Motor neuron (in vitro differentiated cells): ENCODE measurements at places on chromosomes 2 and 18.

DNA sequence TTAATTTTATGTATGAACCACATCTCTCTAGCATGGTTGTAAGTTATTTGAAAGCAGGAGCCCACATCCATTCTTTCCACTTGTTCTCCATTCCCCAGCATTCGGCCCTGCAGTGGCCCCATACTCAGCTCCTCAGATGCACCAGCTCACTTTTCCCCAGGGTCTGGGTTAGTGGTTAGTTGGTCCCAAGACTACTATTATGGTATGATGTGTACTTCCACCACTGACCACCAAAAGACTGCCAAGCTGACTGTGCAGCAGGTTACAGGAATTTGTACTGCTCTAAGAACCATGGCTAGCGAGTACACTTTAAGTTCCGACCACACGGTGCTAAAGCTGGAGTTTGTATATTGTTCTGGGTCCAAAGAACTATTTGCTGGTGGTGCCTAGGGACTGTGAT is 413.6 kb upstream of the TCF4 start:
- no peak for ATAC-seq

- no peak for ATAC-seq
Observed at GRCh38 chr18:65329010-65329409, 421.8 kb upstream of the CDH7 start.

DNA sequence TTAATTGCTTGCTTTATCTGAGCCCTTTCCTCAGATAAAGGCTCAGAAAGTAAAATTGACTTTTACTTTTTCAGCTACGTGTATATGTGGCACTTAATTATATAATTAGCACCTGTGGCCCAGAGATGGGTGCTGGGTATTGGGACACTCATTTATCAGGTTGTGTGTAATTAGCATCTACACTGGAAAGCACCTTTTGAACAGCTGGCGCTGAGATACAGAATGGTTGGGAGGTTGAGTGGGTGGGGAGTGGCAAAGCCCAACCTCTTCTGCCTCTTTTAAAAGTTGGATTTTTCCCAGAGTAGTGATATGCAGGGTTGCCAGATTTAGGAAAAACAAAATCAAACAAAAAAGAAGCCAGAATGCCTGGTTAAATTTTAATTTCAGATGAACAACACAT is 23.9 kb downstream of the SPTBN1 start:
- ATAC-seq, result no peak

DNA sequence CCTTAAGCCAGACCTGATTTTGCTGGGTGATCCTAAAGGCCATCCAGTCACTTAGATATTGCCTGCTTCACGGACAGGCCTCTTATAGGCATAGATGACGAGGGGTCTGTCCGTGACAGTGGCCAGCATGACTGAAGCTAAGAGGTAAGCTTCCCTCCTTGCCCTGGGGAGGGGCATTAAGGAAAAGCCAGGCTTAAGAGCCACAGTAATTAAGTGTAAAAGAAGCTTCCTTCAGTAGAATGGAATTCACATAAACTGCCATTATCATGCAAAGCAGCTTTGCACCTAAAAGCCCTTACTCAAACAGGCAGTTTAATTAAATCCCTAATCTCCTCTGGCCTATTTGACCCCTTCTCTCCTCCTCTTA is 99.4 kb upstream of the PKDCC start:
- no peak for ATAC-seq

GRCh38 chr2:55901322-55901721 is 22.3 kb downstream of the EFEMP1 start:
- ATAC-seq, result peak; percentile 96
